Muscle of back (tissue), 13 donors: ENCODE measurements at places on chromosomes 2 and 18.
A peak's percentile ranks its signal among the peaks of the same experiment; 100 is the strongest.

DNA sequence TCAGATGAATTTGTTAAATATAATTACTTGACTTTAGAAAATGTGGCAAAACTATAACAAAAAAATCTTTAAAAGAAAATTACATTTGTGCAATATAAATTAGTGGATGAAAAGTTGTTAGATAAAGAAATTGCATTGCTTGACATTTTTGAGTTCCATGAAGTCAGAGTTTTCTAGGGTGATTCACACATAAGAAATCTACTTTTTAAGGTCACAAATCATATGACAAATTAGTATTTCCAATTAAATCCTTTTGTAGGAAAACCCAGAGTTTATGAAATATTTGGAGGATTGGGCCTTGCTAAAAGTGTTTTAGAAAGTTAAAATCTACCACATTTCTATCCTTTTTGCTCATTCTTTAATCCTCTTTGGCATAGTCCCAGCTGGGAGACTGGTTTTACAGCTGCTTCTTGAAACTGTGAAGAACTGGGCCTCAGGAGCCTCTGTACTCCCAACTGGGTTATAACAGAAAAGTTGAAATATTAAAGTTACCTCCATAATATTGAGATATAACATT is 289.2 kb downstream of the LRRTM4 start:
- DNase-seq: no peak

- DNase-seq: no peak
These were observed 55.4 kb downstream of the REL start for GRCh38 chr2:60936757-60937156.

GRCh38 chr2:146481629-146482028 is 1363.2 kb upstream of the ACVR2A start:
- no peak for DNase-seq

GRCh38 chr2:178707476-178707875 is 99.7 kb downstream of the TTN start:
- peak; percentile 14 for DNase-seq

GRCh38 chr2:23596316-23596885 is 211.4 kb downstream of the KLHL29 start:
- no peak for DNase-seq

- DNase-seq: no peak
These were observed 232.8 kb downstream of the DYM start for GRCh38 chr18:49227441-49228165.

GRCh38 chr2:169294001-169294675 is 68.2 kb downstream of the LRP2 start:
- DNase-seq: no peak

DNA sequence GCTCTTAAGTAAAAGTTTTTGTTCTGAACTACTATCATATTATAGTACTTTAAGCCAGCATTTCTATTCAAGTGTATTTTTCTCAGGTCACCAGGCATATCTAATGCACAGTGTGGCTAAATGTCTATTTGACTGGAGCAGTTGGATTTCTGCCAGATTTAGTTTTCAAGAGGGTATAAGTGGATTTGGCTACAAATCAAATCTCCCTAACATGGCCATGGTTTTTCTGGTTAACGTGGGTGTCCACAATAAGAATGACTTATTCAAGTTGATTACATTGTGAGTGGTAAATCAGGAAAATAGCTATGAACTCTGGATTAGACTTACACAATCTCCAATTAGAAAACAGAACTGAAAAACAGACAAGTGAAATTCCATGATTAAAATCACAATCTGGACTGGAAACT is 5.7 kb upstream of the CHN1 start:
- no peak for DNase-seq

- no peak for DNase-seq
These were observed 73.4 kb downstream of the ZBTB7C start for GRCh38 chr18:48335829-48336228.

GRCh38 chr18:21191596-21192307 is 50.3 kb upstream of the GREB1L start:
- DNase-seq: peak; percentile 44

GRCh38 chr2:128520340-128520739 is 201.7 kb upstream of the HS6ST1 start:
- no peak for DNase-seq

DNA sequence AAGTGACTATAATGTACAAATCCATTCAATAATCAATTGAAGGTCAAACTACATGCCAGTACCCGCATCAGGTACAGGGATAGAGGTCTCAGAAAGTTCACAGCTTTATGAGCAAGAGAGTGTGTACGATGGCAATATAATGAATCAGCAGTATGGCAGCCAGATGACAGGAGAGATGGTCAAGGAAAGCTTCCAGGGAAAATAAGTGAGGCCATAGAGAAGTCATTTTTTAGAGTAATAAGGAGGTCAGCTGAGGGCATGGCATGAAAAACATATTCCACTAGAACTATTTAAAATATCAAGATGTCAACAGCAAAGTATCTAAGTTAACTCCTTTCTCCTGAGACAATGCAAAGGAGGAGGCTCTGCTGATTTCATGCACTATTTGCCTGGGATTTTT is 108.0 kb downstream of the SLC8A1 start:
- DNase-seq: no peak

- no peak for DNase-seq
These were observed 265.3 kb downstream of the SETBP1 start for GRCh38 chr18:44945888-44946401.

- DNase-seq: peak; percentile 78
These were observed 24.4 kb downstream of the EIF4E2 start for GRCh38 chr2:232574674-232575403.

DNA sequence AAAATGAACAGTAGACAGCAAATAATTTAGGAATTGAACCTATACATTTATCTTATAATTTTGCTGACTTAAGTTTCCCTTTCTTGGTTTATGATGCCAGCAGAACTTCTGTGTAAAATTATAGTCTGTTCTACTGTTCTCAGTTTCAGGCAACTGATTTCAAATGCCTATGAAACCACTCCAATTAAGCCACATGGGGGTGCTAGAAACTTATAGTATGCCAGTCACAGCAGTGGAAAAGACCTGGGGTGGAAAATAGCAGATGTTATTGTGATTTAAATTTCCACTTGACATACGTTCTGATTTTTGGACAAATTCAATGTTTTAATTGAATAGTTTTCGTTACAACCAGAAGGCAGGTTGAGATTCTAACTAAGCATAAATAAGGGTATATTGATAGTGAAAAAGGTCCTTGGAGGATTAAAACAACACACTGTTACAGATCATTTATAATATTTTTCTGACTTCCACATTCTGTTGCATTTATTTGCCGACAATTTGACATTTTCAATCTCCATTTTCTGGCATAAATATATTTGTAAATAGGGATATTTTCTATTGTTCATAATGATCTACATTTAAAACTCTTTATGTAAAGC is 61.4 kb downstream of the CPS1 start:
- DNase-seq: peak; percentile 44

- DNase-seq: no peak
These were observed 726.8 kb upstream of the DDX18 start for GRCh38 chr2:117087535-117088291.

DNA sequence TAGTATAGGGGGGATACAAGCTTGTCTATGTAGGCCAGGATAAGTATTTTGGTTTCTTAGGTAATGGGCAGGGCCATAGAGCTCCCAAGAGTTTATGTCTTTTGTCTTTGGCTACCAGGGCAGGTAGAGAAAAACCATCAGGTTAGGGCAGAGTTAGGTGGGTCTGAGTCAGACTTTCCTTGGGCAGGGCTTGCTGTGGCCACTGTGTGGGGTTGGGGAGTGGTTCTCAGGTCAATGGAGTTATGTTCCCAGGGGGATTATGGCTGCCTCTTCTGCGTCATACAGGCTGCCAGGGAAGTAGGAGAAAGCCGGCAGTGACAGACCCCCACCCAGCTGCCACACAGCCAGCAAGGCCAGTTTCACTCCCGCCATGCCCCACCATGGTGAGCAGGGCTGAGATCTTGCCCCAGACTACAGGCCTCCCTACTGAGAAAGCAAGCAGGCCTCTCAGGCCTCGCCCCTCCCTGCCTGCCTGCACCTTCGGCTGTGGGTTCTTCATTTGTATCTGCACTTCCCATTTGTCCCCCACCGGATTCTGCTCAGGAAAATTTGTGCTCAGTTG is 55.5 kb downstream of the RPIA start:
- DNase-seq: no peak

DNA sequence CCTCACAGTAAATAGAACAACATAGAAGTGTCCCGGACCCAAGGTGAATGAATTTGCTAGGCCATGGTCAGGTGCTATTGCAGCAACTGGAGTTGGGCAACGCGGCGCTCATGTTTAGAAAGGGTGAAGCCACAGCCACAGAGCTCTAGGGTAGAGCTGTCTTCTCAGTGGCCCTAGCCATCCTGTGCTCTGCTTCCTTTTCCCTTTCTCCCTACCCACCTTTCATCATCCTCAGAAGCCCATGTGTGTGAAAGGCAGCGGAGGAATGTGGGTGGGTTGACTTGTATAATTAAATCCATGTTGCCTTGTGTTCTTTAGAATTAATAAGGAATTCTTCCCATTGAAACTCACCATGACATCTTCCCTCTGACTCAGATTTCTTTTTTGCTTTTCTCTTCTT is 336.7 kb downstream of the OSR1 start:
- DNase-seq: no peak

DNA sequence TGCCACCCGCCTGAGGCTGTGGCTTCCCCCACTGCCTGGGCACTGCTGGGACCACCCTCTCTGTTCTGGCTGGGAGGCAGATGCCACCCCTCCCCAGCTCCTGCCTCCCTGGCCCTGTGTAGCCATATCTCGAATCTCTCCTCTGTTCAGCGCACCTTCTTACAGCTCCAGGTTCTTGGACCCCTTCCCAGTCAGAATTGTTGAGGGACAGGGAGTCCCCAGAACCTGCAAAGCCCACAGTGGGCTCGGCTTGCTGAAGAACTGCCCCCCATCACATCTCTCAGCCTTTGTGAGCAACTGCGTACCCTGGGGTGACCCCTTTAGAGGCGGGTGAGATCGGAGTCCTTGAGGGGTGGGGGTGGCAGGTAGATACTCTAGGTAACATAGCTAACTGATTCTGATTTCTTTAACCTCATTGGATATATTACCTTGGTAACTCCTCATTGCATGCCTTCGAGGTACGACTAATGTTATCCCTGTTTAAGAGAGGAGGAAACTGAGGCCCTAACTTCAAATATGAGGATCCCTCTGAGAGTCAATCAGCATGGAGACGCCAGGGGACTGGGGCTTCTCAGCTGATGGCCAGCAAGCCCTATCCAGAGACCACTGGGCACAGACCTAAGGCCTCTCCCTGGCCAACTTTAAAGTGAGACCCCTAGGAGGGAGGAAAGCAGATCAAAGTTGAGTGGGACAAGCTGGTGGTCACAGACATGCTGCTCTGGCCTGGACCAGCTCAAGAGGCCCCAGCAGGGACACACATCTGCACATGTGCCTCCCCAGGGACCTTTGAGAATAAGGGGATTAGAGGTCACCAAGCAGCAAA is 101.3 kb downstream of the CAPN13 start:
- DNase-seq: no peak

- DNase-seq: no peak
These were observed 19.7 kb upstream of the SANBR start for GRCh38 chr2:61045999-61046398.

DNA sequence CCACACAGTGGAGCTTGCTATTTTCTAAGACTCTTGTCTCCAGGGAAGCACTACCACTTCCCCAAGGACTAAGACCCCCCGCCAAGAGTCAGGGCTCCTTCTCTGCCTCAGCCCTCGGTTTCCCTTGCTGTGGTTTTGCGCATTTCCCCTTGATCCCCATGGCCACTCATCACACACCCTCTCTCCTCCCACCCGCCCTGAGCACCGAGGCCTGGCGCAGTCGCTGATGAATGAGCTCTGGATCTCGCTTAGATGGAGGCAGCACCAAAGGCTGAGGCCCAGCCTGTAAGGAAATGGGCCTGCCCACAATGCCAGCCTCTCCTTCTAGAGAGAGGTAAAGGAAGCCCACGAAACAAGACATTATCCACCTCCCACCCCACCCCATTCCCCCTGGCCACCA is 96.9 kb downstream of the TNS1 start:
- no peak for DNase-seq

DNA sequence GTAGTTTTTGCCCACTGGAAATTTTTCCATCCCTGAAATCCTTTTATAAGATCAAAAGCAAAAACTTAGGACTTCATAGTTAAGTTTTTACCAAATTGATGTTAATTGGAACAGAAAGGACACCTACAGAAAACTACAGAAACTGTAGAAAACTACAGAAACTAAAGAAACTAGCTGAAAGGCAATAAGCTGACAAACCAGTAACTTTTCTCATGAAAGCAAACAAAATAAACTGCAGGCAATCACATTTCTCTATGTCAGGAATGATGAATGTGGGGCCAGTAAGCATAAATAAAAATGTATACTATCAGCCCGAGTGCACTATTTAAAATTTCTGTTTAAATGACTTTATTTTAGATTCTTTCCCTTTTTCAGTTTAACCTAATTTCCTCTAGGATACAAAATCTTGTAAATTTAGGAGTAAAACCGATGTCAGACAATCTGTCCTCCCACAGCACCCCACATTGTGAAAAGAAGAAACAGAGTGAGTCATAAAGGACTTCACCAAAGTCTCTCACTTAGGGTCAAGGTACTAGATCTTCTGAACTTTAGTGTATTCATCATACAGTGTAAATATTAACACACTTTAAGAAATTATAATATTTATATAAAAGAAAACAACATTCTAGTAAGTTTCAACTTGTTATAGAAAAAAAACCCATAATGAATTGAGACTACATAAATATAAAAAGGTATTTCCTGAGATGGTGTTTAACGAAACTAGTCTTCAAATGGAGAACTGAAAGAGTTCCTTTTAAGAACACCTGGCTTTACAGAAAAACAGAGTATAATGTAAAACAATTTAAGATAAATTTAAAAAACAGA is 46.6 kb downstream of the USP40 start:
- no peak for DNase-seq

DNA sequence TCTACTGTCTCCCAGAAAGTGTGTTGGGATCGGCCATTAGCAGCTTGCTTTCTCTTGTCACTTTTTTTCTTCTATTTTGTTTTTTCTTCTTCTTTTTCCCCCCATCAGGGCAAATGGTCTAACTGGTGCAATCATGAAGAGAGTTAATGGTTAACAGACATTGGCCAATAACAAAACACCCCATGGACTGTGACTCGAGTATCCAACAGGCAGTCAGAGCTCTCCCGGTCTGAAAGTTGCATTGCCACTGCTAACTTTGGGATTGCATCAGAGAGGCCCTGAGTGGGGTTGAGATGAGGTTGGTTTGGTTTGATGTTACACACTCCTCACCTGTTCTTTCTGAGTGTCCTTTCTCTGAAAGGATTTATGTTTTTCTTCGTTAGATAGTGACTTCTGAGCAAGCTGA is 12.9 kb upstream of the SNORC start:
- no peak for DNase-seq

GRCh38 chr2:224952936-224953657 is 89.2 kb downstream of the DOCK10 start:
- DNase-seq: no peak

- DNase-seq: no peak
These were observed 16.1 kb upstream of the XDH start for GRCh38 chr2:31430439-31431165.

GRCh38 chr2:149112713-149113112 is 74.2 kb downstream of the LYPD6B start:
- DNase-seq: no peak
